ENCODE measurements at places on chromosomes 5 and 9.

- DNase-seq, result peak; percentile 21
Measured at GRCh38 chr5:139982157-139982974, 60.7 kb downstream of the NRG2 start.

GRCh38 chr9:105712773-105713172 is 18.4 kb downstream of the TMEM38B start:
- DNase-seq, result no peak

DNA sequence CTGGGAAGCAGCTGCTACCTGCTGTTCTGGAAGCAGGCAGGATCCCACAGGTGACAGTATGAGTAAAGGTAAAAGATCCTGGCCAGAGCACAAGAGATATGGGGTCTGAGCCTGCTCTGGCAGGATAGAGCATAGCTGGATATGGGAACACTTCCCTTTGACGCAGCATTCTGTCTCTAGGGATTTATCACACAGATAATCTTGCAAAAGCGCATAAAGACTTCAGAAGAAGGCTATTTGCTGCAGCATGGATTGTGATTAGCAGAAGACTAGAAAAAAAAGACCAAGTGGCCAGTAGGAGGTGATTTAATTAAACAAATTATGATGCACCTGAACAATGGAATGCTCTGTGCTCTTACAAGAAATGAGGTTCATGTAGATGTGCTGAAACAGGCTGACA is 52.4 kb upstream of the PWWP2A start:
- DNase-seq, result no peak

GRCh38 chr9:73689051-73689870 is 537.6 kb downstream of the ANXA1 start:
- no peak for DNase-seq

DNA sequence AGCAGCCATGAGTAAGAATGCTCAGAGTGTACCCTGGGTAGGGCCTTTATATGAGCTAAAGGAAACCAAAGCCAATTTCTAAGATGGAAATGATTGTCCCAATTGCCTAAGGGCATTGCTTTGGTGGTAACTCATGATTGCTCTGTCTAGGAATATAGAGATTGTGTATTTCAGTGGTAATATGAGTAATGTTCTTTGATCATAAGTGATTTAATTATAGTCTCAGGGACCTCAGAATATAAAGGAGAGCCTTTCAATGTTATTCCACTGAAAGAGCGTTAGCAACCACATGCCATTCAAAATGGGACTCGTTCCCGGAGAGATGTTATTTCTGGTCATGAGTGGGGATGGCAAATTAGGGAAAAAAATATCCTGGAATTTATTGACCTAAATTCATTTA is 340.5 kb downstream of the ARHGEF28 start:
- no peak for DNase-seq

GRCh38 chr5:78251663-78252284 is 42.7 kb downstream of the AP3B1 start:
- DNase-seq, result no peak

DNA sequence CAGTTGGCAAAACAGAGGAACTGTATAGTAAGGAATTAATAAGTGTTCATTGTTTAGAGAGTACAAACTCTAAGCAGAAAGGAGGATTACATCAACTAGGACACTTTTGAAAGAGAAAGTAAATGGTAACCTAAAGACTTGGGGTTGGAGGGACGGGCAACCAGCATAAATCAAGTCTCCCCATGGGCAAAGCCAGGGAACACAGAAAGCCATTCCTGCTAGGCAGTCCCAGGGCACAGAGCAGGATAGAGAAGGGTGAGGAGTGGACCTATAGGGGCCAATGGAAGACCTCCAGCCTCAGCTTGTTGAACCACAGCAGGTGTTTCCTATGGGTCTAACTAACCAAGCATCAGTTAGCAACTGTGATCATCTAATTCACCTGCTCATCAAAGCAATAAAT is 9.2 kb upstream of the ERAP1 start:
- DNase-seq, result no peak

- no peak for DNase-seq
Measured at GRCh38 chr9:132413926-132414325, 3.9 kb downstream of the CFAP77 start.

DNA sequence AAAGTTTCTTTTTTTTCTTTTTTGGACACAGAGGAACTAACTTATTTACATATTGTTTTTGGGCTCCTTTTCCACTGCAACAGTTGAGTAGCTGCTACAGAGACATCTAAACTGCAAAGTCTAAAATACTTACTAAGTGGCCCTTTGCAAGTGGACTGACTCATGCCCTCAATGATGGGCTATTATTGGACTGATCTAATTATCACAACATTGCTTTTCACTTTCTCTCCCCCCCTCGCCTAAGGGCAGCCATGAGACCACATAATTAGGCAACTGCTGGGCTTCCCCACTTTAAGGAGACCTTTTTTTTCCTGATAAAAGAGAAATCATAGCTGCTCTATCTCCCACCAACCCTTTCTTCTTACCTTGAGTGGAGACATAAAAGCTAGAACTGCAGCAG is 47.0 kb downstream of the PLK2 start:
- DNase-seq, result no peak

DNA sequence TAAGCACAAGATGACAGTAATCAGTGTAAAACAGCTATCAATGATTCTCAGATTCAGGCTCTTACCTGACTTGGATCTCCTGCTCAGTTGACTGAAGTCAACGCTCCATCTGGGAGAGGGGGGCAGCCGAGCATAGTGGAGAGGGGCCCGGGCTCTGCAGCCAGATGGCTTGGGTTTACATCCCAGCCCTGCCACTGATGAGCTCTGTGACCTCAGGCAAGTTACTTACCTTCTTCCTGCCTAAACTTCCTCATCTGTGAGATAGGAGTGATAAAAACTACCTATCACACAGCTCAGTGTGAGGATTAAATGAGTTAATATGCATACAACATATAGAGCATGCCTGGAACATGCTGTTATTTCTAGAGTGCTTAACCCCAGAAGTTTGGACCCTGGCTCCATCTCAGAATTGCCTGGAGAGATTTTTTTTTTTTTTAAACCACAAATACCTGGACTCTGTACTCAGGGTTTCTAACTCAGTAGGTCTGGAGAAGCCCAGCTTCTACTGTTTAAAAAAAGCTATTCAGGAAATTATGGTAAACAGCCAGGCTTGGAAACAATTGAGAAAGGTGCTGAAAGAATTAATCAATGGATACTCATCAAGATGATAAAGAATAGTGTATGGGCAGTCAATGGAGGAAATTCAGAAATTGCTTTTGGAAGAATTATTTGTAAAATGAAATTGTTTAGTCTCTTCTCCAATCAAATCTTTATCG is 72.2 kb downstream of the ANKRD55 start:
- no peak for DNase-seq

DNA sequence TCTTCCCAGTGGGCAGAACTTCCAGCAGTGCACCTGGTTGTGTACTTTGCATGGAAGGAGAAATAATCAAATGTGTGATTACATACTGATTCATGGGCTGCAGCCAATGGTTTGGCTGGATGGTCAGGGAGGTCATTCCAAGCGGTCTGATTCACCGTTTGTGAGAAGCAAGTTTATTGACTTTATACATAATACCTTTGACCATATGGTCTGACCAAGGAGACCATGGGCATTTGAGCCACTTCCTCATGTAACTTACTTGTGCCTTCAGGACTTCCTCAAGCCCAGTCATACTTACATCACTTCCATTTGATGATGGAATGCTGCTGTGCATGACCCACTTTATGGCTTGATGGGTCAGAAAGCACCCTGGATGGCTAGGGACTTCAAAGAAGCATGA is 41.1 kb downstream of the DAP start:
- peak; percentile 46 for DNase-seq

- DNase-seq, result no peak
Measured at GRCh38 chr5:2680979-2681378, 70.5 kb downstream of the IRX2 start.

- no peak for DNase-seq
Measured at GRCh38 chr5:82595113-82595512, 317.0 kb upstream of the RPS23 start.

- peak; percentile 86 for DNase-seq
Measured at GRCh38 chr5:90020575-90021538, 388.7 kb downstream of the CETN3 start.

- DNase-seq, result no peak
Measured at GRCh38 chr5:2511706-2512105, 239.8 kb downstream of the IRX2 start.

DNA sequence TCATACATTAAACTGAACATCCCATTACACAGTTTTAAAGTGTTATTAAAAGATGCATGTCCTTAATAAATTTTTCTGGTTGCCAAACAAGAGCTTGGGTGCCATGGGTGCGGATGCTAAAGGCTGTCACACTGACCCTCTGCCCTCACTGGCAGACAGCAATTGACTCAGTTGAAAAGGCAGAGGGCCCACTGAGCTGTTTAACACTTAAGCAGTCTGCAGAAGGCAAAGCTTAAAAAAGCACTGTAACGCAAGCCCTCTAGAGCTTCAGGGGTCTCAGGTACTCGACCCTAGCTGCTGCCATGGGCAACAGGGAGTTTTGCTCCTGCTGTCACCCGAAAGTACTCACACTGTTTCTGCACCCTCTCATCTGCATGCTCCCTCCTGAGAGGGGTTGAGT is 726.4 kb upstream of the TYRP1 start:
- DNase-seq, result no peak

DNA sequence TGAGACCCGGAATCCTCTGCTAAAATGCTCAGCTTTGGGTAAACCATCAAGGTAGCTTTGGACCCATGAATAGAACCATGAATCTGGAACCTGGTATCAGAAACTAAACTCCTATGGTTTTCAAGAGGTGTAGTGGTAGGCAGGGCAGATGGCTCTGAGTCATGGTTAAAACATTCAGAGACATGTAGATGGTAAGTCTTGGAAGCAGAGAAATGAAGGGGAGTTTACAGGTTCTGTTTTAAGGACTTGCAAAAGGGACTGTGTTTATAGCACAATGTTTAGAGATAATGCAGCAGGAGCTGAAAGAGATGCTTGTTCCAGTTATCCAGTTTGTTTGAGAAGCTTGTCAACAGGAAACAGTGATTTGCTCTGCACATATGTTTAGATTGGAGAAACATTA is 36.0 kb upstream of the FBN2 start:
- DNase-seq, result peak; percentile 72

DNA sequence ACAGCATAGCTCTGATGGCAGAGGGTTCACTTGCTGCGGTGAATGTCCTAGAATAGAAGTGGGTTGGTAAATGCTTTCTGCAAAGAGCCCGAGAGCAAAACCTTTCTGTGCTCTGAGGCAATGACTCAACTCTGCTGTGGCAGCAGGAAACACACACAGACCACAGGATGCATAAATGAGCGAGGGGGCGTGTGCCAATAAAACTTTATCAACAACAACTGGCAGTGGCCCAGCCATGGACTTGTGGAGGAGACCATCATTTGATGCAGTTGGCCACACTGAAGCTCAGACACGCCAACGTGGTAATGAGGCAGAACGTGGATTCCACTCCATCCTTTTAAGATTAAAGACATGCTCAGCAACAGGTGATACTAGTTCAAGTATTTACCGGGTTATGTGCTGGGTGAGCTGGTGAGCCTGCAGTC is 6.8 kb downstream of the MRPL36 start:
- DNase-seq, result no peak

DNA sequence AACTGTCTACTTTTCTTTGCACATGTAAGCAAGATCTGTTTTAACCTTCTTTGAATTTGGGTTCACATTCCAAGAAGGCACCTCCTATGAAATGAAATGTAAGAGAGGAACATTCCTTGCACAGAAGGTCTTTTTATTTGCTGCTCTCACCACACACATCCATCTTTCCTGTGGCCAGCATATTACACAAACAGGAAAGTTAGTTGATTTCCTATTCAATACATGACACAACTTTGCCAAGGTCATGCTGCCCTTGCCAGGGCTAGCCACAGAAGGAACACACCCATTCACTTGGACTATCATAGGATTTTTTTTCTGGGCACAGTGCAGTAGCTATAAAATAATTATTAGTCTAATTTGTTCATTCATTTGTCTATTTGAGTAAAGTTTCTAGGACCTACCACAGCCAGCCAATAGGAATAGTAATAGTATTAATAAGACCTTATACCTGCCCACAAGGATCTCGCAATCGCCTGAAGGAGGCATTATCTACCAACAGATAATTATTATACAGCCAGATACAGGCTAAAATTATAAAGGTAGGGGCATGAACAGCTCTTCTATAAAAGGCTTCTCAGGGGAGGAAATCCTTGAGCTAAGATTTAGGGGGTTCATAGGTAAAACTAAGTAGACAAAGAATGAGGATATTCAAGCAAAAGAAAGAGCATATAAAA is 78.1 kb upstream of the NREP start:
- no peak for DNase-seq

DNA sequence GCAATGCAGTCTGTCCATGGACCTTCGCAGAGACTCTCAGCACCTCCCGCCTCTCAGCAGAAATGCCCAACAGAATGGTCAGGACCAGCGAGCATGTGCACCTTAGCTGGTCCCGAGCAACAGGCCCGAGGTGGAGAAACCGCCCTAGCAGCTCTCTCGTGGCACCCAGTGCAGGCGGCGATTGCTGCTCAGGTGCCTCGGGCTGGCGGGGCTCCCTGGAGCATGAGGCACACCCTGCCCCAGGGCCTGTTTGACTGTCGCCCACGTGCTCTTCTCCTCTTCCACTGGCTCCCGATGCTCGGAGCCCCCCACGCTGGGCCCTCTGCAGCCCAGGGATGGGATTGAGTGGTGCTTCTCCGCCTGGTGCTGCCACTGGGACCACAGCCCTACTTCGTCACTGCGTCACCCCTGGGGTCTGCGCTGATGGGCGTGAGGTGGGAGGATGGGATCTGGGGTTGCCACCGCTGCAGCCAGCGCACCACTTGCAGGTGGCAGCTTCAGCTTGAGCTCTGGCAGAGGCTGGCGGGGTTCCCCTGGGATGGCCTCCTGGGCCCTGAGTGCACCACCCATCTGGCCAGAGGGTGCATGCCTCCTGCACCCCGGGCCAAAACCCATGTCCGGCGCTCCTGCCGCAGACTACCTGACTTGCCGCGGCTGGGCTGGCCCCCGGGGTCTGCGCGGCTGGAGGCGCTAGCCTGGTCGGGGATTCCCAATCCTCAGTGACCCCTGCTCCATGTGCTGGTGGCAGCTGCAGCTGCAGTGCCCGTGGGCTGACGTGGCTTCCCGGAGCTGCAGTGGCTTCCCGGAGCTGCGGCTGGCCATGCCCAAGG is 244.2 kb downstream of the FOXD4L6 start:
- no peak for DNase-seq

- no peak for DNase-seq
Measured at GRCh38 chr9:135801070-135801469, 99.1 kb downstream of the KCNT1 start.

GRCh38 chr5:142669477-142669876 is 16.4 kb downstream of the FGF1 start:
- DNase-seq, result no peak

- DNase-seq, result no peak
Measured at GRCh38 chr5:34742061-34742460, 85.9 kb downstream of the RAI14 start.

DNA sequence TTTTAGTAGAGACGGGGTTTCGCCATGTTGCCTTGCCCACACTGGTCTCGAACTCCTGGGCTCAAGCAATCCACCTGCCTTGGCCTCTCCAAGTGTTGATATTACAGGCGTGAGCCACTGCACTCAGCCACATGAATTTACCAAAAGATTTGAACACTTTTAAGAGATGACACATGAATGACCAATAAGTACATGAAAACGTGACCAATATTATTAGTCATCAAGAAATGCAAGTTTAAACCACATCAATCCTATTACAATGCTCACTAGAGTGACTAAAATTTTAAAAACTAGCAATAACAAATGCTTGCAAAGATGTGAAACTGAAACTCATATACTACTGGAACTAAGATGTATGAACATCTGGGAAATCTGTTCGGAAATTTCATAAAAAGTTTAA is 54.3 kb downstream of the NR6A1 start:
- DNase-seq, result peak; percentile 71
